ENCODE measurements at places on chromosomes 12 and 14.

DNA sequence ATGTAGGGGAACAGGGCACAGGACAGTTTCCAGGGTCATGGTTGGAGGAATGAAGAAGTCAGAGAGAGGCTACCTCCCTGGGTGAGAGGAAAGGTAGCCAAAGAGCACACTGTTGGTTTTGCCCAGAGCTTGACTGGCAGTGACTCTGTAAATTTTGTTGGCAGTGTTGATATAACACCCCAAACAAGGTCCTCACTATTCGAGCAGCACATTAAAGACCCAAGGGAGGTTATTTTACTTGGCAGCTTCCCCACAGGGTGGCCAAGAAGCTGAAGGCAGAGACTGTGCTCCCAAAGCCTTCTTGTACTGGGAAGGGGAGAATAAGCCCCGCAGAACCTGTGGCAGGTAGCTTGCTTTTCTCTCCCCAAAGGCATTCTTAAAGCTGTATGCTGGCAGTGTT lies 40.6 kb downstream of the WSCD2 start:
- DNase-seq: no peak

- no peak for DNase-seq
Measured at GRCh38 chr12:55972042-55972441, 1.8 kb upstream of the RAB5B start.

- no peak for DNase-seq
Measured at GRCh38 chr14:31927348-31927832, 149.7 kb upstream of the ARHGAP5 start.

GRCh38 chr12:12577786-12578185 lies 15.1 kb upstream of the DUSP16 start:
- no peak for DNase-seq

- no peak for DNase-seq
Measured at GRCh38 chr12:111074559-111074958, 154.2 kb upstream of the MYL2 start.

DNA sequence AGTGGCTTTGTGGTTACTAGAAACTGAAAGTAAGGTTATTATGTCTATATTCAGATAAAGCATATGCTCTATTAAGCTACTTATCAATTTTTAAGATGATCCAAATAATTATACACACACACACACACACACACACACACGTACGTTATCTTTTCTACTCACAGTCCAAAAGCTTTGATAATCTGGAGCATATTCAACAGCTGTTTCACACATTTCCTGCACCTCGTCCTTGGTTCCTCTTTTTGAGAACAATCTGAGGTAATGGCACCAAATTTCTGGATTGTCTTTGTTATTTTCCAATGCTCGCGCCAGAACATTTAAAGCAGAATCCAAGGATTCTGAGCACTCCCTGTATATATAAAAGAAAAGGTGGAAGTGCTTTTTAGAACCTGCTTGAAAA lies 37.5 kb downstream of the ZFC3H1 start:
- no peak for DNase-seq

DNA sequence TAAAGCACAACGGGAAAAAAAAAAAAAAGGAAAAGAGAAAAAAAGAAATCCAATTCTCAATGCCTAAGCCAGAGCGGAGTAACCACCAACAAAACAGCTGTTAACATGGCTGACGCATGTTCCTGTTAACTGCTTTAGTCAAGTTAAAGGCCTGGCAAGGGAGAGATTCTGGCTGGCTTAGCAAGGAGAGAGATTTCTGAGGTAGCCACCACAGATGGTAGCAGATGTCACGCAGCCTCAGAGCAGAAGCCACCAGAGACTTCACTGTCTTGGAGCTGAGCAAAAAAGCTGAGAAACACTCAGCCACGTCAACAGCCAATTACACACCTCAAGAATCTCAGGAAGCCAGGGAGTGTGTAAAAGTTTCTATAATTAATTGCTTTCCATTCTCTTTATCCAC lies 87.1 kb downstream of the TMCC3 start:
- no peak for DNase-seq

GRCh38 chr14:105430565-105430964 lies 10.9 kb downstream of the MTA1 start:
- DNase-seq: no peak

GRCh38 chr12:95687937-95688336 lies 102.6 kb downstream of the NTN4 start:
- no peak for DNase-seq

DNA sequence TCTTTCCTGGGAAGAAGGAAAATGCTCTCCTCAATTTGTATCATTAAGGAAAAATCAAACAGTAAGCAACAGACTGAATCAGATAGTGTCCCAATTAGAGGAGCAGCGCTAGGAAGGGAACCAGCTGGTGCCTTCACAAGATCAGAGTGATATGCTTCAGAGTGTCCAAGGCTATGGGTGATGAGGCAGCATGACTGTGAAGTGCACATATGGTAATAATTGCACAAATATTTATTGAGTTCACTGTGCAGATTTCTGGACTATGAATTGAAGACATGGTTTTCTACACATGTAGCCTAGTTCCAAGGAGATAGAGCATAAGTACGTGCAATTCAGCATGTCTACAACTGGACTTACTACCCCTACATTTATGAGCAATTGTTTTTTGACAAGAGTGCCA lies 78.8 kb upstream of the EVL start:
- no peak for DNase-seq

DNA sequence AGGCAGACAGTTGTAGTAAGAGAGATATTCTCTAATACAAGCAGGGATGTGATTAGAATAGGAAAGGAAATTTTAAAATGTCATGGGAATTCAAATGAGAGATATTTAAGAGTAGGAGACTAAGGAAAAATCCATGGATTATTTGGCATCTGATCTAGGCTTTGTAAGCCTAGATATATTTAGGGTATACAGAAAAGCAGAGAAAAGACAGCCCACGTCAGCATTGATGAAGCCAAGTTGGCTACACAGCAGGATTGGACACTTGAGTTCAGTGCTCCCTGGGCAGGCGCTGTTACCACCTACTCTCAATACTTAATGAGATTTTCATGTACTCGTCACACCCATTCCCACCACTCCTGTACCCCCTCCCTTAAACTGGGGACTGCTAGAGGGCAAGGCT lies 1.7 kb upstream of the KCNJ8 start:
- no peak for DNase-seq

DNA sequence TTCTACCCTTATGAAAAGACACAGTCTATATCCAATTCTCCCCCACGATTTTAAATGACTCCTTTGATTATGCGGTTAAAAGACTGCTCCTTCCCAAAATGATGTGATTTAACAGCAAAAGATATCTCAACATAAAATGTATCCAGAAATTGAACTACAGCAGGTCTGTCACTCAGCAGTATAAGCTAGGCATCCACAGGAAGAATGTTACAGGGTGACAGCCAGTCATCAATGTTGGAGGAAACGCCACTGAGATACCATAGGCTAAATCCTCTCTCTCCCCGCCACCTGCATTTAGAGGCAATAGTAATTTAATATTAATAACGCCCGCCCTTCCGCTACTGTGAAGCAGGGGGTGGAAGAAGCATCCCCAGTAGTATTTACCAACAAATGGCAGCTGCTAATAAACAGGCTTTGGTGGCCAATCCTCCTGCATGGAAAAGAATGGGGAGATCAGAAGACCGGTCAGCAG lies 613 bp downstream of the RECQL start:
- no peak for DNase-seq

GRCh38 chr12:79725987-79726386 lies 35.2 kb upstream of the PAWR start:
- DNase-seq: no peak

DNA sequence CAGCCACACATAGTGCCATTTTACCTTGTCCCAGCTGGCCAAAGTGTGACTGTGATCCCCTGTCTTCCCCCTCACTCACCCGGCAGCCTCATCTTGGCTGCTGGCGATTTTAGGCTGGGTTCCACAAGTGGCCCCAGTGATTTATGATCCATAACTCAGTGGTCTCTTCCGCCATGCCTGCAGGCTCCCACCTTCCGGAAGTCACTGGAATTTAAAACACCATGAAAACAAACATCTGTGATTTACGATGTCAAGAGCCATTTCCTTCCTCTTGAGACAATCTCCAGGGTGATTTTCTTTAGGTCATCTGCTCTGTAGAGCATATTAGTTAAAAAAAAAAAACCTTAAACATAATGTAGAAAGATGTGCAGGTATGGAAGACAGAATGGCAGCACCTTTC lies 282.3 kb downstream of the CACNA1C start:
- DNase-seq: no peak

DNA sequence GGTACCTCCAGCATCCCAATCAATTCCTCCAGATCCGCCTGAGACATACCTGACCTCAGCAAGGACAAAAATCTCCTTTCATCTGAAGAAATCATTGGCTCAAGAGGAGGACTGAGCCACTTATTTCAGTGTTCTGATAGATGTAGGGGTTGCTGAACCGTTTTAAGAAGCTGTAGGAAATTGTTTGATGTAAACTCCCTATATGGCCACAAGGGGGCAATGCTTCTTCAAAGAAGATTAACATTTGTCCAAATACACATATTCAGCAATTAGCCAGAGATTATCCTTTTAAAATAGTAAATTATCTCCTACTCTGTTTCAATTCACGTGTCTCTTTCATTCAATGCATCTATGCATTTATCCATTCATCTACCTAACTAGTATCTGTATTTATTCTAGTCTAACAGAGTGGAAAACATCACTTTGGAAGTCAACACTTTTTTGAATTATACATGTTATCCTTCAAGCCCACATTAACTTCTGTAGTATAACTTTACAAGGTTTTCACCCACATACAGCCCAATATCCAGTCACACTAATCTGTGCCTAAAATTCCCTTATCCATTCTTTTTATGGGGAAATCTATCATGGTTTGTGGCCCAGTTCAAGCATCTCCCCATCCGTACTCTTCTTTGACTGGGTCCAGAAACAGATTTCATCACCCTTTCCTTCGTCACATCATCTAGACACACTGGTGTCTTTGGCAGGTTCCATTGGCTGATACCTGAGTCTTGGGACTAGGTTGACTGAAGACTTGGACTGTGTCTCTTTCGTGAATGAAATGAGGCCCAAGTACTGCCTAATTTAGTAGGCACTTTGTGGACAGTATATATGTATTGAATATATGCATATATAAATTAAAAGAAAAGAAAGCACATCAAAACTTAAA lies 411.0 kb upstream of the OR4E1 start:
- DNase-seq: no peak

GRCh38 chr14:49044981-49045380 lies 541.2 kb downstream of the RPS29 start:
- DNase-seq: no peak

DNA sequence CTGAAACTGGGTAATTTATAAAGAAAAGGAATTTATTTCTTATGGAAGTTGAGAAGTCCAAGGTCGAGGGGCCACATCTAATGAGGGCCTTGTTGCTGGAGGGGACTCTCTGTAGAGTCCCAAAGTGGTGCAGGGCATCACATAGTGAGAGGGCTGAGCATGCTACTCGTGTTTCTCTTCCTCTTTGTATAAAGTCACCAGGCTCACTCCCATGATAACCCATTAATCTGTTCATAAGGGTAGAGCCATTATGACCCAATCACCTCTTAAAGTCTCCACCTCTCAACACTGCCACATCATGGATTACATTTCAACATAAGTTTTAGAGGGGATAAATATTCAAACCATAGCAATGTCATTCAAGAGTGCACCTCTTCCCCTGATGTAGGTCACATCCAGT lies 79.1 kb upstream of the ATP2B1 start:
- no peak for DNase-seq

GRCh38 chr14:96119947-96120346 lies 80.8 kb downstream of the C14orf132 start:
- DNase-seq: no peak

All from activated T-cell treated with anti-CD3 and anti-CD28 coated beads, Interleukin-2, amount 50 U/mL, for 24 hours (primary cell).